ENCODE measurements at places on chromosomes 1 and 21. TPM values are rescaled to one million over a fixed set of nuclear protein-coding genes. Genes with fewer than 3 reads are reported as not detected.

WDTC1 gene
- 16.5 TPM for total RNA-seq

CNST gene
- total RNA-seq = 12.0 TPM

APOBEC4 gene
- not detected for total RNA-seq

CHIT1 gene
- total RNA-seq = under 0.01 TPM

E2F2 gene
- 0.38 TPM for total RNA-seq

GNAT2 gene
- total RNA-seq = not detected

FAM78B gene
- 0.13 TPM for total RNA-seq

- no peak for DNase-seq
Measured at GRCh38 chr1:26034504-26035202, 11.3 kb downstream of the SLC30A2 start.

GRCh38 chr1:204344665-204345355 is 14.9 kb downstream of the PLEKHA6 start:
- DNase-seq = no peak

DNA sequence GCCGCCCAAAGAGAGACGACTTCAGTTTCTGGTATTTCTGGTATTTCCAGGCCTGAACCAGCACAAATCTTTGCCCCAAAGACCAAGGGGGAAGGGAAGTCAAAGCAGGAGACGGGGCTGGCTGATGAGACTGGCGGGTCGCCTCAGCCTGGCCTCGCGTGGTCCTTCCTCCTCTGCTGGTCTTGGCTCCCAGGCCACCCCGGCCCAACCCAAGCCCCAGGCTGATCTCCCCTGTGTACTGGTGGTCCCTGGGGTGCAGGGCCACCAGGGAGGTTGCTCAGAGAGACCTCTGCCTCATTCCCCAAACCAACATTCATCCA is 19.9 kb downstream of the WNT4 start:
- no peak for DNase-seq

- no peak for DNase-seq
Measured at GRCh38 chr21:43004926-43005325, 30.6 kb downstream of the PKNOX1 start.

- no peak for DNase-seq
Measured at GRCh38 chr1:193525917-193526710, 339.7 kb upstream of the B3GALT2 start.

GRCh38 chr21:45988366-45989347 is 7.1 kb downstream of the COL6A1 start:
- no peak for DNase-seq

- DNase-seq = no peak
Measured at GRCh38 chr1:11828511-11828910, 19.1 kb downstream of the NPPA start.
